ENCODE measurements at places on chromosomes 13 and 19.

DNA sequence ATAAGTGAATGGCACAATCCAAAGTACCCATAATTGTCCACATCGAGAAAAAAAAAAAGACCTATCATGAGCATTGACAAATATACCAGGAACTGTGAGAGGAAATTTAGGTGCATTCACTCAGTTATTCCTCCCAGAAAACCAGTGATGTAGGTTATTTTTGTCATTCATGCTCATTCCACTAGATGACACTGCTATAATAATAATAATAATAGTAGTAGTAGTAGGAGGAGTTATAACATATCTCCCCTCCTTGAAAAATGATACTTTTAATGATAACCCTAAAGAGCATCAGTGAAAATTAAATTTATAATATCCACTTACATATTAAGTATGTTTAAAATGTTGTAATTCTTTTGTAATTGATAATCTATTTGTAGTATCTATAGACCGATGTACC is 463.9 kb upstream of the MIR17HG start:
- no peak for DNase-seq

- no peak for DNase-seq
Measured at GRCh38 chr19:1353144-1353543, 30.6 kb upstream of the NDUFS7 start.

DNA sequence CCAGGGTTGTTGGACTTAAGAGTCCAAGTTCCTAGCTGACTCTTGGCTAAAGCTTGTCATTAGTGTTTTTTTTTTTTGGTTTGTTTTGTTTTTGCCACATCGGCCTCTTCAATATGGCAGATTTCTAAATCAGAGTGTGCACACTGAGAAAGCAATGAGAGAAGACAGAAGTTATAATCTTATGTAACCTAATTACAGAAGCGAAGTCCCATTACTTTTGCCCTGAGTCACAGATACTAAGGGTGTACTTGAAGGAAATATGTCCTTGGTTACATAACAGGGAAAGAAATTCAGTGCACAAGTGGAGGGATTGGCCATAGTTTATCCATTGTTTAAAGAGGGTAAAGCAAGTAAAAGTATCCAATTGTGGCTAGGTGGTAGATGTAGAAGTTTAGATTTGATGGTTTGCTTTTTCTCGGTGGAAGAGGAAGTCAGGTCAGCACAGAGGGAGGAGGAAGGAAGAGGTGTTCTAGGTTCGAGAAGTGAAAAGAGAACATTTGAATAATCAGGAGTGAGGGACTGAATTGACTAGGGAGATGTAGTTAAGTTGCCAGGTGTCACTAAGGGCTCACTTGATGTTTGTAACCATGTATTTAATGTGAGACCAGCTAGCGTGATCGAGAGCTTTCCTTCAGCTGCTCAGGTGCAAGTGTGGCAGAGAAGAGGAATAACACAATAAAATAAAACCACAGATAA is 12.2 kb downstream of the GTF2F2 start:
- DNase-seq: no peak

- peak; percentile 32 for DNase-seq
Measured at GRCh38 chr13:71864094-71864985, 2.7 kb downstream of the DACH1 start.

GRCh38 chr13:30666113-30666512 is 48.4 kb downstream of the USPL1 start:
- DNase-seq: no peak

DNA sequence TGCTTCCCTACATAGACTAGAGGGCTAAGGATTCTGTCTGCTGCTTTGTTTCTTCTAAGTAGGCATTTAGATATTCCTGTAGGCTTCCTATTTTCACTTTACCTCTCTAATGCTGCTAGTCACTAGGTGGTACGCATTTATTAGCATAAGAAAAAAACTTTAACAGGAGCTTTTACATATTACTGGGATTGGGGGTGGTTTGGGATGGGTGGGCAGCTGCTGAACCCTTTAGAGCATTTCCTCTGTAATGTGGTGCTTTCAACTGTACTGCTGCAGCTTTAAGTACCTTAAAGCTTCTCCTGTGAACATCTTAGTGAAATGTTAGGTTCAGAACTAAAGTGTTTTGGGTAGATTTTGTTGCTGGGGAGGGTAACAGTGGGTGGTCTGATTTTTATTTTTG is 92.6 kb downstream of the ZNF486 start:
- DNase-seq: no peak

- peak; percentile 79 for DNase-seq
Measured at GRCh38 chr19:18437491-18438330, at the start of gene ISYNA1. ISYNA1 (minus strand) TSS chr19:18438133; CDS start chr19:18437979, 154 bp downstream.

DNA sequence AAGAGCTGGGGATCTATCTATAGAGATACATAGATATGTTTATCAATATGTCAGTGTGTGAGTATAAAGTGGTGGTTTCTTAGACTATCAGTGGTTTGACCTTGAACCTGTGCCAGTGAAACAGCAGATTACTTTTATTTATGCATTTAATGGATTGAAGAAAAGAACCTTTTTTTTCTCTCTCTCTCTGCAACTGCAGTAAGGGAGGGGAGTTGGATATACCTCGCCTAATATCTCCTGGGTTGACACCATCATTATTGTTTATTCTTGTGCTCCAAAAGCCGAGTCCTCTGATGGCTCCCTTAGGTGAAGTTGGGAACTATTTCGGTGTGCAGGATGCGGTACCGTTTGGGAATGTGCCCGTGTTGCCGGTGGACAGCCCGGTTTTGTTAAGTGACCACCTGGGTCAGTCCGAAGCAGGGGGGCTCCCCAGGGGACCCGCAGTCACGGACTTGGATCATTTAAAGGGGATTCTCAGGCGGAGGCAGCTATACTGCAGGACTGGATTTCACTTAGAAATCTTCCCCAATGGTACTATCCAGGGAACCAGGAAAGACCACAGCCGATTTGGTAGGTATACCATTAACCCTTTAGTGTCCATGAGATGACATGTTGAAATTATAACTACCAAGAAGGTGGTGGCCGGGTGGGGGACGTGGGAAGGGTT is 880 bp downstream of the FGF9 start:
- DNase-seq: no peak

- no peak for DNase-seq
Measured at GRCh38 chr13:27298849-27299248, 28.2 kb downstream of the RASL11A start.

- no peak for DNase-seq
Measured at GRCh38 chr13:21149568-21149967, 26.8 kb downstream of the SKA3 start.

- DNase-seq: peak; percentile 97
Measured at GRCh38 chr19:12933287-12934072, at the start of gene FARSA. FARSA (minus strand) TSS chr19:12933711; CDS start chr19:12933696, 15 bp downstream.

DNA sequence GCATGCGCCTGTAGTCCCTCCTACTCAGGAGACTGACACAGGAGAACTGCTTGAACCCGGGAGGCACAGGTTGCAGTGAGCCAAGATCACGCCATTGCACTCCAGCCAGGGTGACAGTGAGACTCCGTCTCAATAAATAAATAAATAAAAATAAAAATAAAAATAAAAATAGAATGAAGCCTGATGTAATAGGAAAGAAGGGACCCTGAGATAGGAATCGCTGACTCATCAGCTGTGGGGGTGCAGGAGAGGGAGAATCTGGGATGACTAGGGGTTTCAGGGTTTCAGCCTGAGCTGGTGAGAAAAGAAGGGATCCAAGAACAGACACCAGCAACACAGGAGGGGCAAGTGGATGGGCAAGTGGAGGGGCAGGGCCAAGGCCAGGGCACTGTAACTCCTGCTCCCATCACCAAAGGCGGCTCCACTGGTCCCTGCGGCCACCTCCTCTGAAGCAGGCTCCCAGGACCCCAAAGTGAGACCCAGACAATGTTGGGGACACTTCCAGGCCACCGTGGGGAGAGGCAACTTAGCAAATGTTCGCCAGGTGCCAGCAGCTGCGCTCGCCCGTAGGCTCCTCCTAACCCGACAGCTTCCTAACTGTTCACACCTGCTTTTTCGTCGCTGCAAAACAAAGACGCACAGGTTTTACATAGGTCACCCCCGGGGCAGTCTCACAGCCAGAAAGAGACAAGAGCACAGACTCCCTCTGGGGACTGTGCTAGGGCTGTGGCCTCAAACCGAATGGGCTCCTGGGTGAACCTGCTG is 1.2 kb downstream of the HAUS8 start:
- no peak for DNase-seq

DNA sequence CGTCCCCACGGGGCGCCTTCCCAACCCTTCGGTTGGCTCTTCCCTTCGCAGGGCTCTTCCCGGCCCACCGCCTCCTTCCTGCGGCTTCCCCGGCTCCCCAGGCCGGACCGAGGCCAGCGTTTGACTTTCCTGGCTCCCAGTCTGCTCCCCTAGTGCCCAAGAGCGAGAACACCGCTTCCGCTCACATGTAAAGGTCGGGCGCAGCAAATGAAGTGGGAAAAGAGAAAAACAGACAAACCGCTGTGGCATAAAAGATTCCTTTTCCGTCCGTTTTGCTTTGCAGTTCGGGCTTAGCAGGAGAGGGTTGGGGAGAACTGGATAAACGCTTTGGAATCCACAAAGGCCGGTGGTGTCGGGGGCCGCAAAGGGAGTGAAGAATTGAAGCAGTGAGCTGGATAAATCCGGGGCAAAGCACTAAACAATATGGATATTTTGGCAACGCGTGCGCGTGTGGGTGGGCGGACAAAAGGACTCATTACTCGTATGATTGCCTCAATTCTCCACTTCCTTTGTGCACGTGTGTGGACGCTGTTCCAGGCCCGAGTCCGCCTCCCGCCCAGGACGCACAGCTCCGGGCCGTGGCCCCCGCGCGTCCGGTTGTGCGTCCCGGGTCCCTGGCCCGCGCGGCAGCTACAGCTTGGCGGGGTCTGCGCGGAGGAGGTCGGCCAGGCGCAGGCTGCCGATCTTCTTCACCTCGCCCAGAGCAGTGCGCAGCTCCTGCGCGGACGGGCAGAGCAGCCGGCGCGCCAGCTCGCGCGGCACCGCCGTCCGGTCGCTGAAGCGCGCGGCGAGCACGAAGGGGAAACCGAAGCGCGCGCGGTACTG is 8.6 kb upstream of the CDX2 start:
- DNase-seq: no peak

- DNase-seq: peak; percentile 45
Measured at GRCh38 chr19:53102206-53102755, 941 bp downstream of the ZNF160 start.

DNA sequence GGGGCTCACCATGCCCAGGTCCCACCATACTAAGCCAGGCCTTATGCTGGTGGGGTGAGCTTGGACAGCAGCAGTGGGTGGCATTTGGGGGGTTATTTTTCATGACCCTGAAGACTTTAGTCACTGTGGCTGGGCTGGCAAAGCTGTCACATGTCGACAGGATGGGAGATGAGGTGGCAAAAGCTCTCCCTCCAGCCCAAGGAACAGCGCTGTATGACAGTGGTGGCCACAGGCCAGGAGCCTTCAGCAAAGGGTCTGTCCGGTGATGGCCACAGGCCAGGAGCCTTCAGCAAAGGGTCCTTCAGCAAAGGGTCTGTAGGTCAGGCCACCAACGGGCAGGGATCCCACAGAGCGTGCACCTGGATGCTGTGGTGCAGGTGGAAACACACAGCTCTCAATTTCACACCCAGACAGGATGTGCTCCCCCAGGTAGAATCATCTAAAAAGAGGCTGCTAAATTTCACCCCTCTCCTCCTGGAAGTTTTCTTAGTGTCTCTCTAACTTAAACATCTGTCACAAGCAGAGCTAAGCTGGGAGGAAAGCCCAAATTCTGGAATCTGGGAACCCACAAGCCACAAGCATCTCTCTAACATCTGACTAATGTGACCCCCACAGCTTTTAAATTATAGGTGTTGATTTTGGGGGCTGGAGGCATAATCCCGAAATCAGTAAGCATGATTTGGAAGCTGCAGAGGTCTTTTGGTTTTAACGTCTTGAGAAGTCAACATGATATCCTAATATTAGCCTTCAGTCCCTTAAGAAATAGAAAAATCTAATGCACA is 23.0 kb downstream of the COL4A1 start:
- DNase-seq: peak; percentile 66

- no peak for DNase-seq
Measured at GRCh38 chr13:111295886-111296285, 24.6 kb upstream of the TEX29 start.

DNA sequence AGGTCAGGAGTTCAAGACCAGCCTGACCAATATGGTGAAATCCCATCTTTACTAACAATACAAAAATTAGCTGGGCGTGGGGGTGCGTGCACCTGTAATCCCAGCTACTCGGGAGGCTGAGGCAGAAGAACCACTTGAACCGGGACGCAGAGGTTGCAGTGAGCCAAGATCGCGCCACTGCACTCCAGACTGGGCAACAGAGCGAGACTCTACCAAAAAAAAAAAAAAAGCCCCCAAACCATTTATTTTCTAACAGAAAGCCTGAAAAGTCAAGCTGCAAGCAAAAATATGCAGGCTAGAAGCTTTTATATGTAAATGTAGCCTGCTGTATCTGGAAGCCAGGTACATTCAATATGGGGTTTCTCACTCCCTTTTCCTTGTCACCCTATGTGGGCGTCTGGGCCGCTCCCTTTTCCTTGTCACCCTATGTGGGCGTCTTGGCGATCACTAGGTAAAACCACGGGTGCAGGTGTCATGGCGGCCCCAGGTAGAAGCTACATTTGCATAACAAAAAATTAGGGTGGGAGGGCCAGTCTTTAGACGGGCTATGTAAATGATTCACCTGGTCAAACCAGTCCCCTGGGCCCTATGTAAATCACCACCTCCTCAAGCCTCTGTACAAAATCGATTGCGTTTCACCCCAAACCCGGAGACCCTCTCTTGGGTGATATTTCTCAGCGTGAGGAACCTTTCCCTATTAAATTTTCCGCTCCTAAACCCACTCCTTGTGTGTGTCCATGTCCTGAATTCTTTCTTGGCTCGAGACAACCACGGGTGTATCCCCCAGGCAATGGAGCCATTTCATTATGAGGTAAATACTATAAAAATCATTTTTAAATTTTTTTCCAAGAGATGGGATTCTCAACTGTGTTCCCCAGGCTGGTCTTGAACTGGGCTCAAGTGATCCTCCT is 2.1 kb downstream of the TRIM13 start:
- DNase-seq: no peak

DNA sequence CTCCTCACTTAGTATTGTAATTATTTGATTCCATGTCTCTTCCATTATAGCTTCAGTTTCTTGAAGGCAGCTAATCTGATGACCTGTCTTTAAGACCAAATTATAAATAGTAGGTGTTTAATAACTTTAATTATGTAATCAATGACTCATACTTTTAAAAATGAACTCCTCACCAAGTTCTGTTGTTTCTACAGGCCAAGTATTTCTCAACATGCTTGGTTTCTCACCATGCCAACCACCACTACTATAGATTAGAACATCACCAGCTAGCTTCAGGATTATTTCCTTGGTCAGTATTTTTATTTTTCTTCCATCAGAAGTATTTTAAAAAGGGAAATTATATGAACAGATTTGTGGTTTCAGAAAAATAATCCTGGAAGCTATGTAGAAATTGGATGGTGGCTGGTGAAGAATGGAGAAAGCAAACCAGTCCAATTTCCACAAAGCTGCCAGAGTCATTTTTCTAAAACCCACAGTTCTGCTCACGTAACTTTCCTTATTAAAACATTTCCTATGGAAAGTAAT is 237.7 kb upstream of the DACH1 start:
- DNase-seq: no peak

- DNase-seq: no peak
Measured at GRCh38 chr13:109924376-109924775, 138.0 kb upstream of the IRS2 start.

- DNase-seq: no peak
Measured at GRCh38 chr13:65841156-65841555, 1389.0 kb downstream of the PCDH9 start.

Data from femur (tissue), 1 donor.